ENCODE measurements at places on chromosomes 7 and 10.

- DNase-seq, result no peak
Observed at GRCh38 chr7:67692425-67692824, 695.8 kb downstream of the TYW1 start.

DNA sequence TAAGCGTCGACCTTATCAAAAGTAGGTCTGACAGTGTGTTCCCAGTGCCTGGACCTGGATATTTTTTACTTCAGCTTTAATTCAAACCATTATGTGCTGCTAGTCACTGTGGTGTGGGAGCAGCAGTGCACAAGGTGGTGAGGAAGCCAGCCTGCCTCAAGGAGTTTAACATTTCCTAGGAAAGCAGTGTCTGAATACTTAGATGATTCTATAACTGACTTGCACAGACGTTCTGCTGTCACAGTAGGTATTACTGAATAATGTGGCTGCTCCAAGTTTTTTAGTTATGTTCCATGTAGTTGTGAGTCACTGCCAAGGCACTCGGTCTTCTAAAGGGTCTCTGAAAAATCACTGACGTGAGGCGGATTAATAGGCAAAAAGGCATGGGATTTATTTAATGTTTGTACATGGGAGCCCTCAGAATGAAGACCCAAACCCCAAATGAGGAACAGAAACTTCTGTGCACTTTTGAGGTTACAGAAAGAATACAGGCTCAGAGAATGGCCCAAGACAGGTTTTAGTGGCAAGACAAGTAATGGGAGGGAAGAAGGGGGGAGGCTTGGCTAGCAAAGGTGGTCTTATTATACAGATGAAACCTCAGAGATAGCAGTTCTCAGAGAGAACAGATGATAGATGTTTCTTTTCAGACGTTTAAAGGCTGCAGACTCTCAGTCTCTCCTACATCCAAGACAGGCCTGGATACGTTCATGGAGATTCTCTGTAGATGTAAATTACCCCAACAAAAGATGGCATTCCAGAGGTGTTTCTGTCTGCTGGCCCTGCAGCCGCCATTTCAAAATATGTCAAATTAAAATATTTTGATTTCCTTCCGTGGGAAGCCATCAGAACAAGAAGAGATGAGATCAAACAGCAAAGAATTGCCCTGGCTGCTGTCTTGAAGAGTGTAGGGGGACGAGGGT lies 209.3 kb downstream of the SDK1 start:
- DNase-seq, result no peak

GRCh38 chr7:132443761-132444520 lies 132.3 kb downstream of the PLXNA4 start:
- DNase-seq, result no peak

GRCh38 chr7:47039089-47039648 lies 542.7 kb downstream of the TNS3 start:
- DNase-seq, result no peak

DNA sequence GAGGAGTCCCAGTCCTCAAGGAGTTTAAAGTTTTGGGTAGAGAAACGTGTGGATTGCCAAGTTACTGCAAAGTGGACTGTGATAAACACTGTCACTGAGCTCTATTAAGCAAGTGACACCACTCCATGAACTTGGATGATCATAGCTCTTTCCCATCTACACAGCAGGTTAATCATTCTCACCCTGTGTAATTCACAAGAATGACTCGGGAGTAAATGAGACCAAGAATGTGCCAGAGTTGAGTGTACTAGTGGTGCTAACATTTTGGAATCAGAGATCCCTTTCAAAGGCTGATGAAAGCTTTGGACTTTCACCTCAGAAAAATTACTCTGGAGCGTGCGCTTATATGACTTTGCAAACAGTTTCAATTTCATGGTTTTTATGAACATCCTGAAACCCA lies 80.8 kb downstream of the RBM20 start:
- DNase-seq, result no peak

GRCh38 chr10:124755581-124755980 lies 11.4 kb upstream of the FAM53B start:
- DNase-seq, result no peak

- DNase-seq, result no peak
Observed at GRCh38 chr7:360454-361100, 70.6 kb downstream of the FOXL3 start.

GRCh38 chr10:1561731-1562337 lies 175.5 kb downstream of the ADARB2 start:
- no peak for DNase-seq

GRCh38 chr10:30160271-30160982 lies 101.0 kb upstream of the JCAD start:
- no peak for DNase-seq

All from muscle of arm (tissue), 14 donors.